ENCODE measurements at places on chromosomes 2 and 18. TPM values are rescaled to one million over a fixed set of nuclear protein-coding genes. Genes with fewer than 3 reads are reported as not detected.

- no peak for DNase-seq
Measured at GRCh38 chr18:33459612-33460011, 19.1 kb upstream of the CCDC178 start.

DNA sequence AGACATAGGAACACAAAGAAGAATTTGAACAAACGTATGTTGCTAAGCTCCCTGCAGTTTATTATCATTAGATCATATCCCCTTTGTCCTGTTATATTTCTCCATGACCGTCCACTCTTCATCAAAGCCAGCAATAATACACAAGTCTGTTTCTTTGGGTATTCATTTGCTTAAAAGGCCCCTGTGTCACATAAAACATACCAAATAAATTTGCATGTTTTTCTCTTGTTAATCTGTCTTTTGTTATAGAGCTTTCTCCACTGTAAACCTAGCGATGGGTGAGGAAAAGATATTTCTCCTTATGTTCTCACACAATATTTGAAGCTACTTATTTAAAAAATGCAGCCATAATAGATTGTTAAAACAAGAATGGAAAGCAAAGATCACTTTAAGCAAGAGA lies 42.9 kb upstream of the REL start:
- no peak for DNase-seq

DNA sequence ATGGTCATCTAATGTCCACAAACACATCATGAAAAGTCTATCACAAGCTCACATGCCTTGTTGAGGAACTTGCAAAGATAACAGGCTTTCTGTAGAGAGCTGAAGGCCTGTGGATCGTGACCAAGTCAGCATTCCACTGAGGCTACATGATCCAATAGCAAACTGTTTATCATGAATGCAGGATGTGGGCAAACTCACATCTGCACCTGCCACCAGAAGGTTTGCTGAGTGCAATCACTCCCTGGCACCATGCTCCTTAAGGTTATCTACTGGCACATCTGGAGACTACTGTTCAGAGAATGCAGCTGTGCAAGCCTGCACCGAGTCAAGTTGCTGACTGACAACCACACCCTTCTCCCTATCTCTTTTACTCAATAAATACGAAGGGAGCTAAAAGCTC lies 67.3 kb upstream of the ACAA2 start:
- no peak for DNase-seq

Gene SLC19A3
- 1.9 TPM for total RNA-seq

Gene STAMBP
- total RNA-seq, result 46.0 TPM

Gene EML6
- 5.4 TPM for total RNA-seq

- no peak for DNase-seq
Measured at GRCh38 chr2:101467306-101467705, 7.6 kb downstream of the RFX8 start.

DNA sequence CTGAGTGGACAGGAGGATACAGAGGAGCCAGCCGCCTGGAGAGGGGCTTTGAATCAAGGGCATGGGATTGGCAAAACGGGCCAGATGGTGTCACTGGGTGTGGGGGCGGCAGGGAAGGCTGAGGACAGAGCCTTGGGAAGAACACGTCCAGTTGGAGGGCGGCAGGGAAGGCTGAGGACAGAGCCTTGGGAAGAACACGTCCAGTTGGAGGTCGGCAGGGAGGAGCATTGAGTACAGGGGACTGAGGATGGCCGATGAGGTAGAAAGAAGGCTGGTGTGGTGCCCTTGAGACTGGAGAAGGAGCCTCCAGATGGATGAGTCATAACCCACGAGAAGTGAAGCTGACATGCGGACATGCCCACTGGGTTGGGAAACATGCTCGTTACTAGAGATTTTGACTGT lies 4.5 kb downstream of the HES6 start:
- no peak for DNase-seq

Gene GKN1
- not detected for total RNA-seq

DNA sequence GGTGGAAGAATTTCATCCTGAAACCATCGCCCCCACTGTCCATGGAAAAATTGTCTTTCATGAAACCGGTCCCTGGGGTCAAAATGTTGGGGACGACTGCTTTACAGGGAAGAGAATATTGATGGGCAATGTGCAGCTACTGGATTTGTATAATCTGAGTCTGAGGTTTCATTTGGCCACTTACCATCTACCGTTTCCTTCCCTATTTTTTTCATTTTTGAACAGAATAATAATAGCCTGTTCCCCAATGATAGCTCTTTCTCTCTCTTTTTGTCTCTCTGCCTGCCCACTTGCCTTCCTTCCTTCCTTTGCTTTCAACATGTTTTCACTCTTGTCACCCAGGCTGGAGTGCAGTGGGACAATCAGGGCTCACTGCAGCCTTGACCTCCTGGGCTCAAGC lies 78.3 kb upstream of the TLK1 start:
- DNase-seq, result no peak

- no peak for DNase-seq
Measured at GRCh38 chr2:80154231-80154915, 150.2 kb downstream of the LRRTM1 start.

Gene RAPH1
- 71.6 TPM for total RNA-seq

DNA sequence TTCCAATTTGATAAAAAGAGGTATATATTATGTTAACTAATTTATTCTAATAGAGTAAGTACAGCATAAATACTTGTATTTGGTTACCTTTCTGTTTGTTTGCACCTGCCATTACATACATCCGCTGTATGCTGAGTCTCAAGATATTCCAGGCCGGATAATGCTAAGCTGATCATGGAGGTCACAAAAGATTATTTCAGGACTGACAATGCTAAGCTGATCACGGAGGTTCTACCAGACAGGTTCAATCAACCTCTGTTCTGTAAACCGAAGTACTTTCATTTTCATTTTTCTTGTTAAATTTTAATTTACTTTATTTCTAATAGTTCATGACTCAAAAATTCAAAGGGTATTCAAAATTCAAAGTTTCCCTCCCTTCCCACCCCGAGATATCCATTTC lies 31.1 kb downstream of the PNO1 start:
- DNase-seq, result no peak

DNA sequence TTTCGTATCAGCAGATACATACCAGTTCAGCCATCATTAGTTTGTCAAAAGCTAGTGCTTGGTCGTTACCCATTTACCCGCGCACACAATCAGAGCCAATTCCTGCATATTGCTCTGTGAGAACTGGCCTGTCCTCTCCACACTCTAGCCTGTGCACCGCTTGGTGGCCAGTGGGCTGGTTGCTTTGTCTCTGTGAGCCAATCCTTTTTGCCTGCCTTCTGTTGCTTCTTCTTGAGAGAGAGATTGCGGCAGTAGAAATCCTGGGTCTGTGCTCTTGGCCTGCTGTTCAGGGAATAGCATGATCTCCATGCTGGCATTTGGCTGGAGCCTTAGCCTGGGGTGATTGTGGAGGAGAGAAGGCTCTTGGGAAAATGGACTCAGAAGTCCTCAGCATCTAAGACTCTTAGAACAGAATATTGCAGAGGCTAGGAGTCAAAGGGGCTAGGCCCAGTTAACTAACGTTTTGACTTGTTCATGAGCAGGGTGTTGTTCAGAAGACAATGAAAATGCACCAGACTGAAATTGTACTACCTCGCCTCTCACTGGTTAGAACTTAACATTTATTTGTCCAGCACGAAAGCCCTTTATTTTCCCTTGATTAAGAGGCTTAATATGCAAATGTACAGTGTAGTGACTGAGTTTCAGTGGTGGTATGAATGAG lies 37.1 kb downstream of the MAP4K4 start:
- no peak for DNase-seq

DNA sequence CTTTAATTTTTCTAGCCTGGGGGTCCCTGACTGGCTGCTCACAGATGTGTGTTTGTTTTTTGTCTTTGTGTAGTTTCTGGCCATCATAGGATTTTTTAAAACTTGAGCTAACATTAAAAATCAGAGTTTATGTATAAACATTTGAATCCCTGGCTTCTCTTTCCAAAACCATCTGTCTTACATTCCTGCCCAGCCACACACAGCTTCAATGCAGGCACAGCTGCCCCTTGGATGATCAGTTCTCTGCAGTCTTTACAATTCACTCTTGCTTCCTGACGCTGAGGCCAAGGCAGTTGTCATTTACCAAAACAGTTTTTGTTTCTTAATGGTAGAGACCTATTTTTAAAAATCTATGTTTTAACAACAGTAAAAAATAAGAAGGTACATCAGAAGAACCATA lies 169.2 kb upstream of the LRRTM1 start:
- DNase-seq, result no peak

Gene C2orf66
- 1.0 TPM for total RNA-seq

Gene TMEM169
- 0.21 TPM for total RNA-seq
